ENCODE measurements at places on chromosomes 2 and 18.
A peak's percentile ranks its signal among the peaks of the same experiment; 100 is the strongest.

GRCh38 chr2:8094526-8094925 is 587.3 kb upstream of the ID2 start:
- no peak for DNase-seq

GRCh38 chr2:27860111-27860510 is 30.1 kb downstream of the RBKS start:
- no peak for DNase-seq

DNA sequence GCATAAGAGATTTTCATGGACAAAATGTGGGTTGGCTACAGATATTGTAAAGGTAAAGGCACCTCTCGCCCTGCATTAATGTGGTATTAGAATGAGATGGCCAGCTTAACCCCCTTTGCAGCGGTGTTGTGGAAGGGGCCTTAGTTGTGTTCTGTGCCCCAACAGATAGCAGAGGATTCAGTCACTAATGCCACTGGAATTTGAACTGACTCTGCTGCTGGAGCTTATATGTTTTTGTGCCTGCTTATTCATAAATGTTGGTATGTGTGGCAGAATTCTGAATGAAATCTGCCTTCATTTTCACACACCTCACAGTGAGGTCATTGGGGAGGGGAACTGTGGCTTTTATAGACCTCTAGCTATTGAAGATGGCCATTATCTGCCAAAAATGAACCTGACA is 90.7 kb upstream of the ITGA6 start:
- no peak for DNase-seq

DNA sequence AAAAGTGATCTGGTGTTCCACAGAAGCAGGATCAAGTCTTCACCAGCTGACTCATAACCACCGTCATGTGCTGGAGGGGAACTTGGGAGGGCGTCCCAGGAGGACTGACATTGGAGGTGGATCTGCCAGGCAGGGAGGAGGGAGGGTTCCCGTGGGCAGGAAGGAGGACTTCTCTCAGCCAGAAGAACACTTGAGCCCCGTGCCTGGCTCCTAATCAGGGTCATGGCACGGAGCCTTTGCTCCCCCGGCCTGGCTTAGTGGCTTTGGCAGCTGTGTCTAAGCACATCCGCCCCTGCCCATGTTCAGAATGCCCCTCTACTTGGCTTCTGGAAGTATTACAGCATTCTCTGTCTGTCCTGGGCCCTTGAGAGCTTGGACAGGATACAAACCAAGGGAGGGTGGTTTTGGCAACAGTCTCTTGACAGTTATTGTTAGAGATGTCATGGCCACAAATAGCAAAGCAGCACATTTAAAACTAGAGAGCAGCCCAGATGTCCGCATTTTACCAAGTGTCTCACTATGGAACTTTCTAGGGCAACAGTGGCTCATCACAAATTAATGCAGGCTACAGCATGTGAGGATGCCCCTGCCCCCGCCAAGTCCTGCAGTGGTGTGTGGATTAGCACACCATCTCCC is 11.5 kb downstream of the PPP1R7 start:
- no peak for DNase-seq

GRCh38 chr2:235506291-235506996 is 12.6 kb downstream of the AGAP1 start:
- peak; percentile 80 for DNase-seq

GRCh38 chr2:19776941-19777514 is 124.8 kb downstream of the TTC32 start:
- DNase-seq, result no peak

GRCh38 chr2:96207073-96207773 is 1.4 kb downstream of the STARD7 start:
- no peak for DNase-seq

- no peak for DNase-seq
Measured at GRCh38 chr2:26782876-26783704, 2.8 kb upstream of the CENPA start.

GRCh38 chr2:204203704-204204103 is 267.1 kb downstream of the ICOS start:
- DNase-seq, result no peak

DNA sequence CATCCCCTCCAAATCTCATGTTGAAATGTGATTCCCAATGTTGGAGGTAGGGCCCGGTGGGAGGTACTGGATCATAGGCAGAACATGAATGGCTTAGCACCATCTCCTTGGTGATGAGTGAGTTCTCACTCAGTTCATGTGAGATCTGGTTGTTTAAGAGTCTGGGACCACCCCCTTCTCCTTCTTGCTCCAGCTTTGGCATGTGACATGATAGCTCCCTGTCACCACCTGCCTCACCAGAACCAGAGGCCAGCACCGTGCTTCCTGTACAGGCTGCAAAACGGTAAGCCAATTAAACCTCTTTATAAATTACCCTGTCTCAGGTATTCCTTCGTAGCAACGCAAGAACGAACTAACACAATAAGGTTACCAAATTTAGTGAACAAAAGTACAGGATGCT is 95.4 kb downstream of the ZBTB7C start:
- no peak for DNase-seq

GRCh38 chr2:122863532-122863931 is 1108.1 kb downstream of the TSN start:
- DNase-seq, result no peak

- no peak for DNase-seq
Measured at GRCh38 chr2:221410487-221410886, 161.6 kb downstream of the EPHA4 start.

- no peak for DNase-seq
Measured at GRCh38 chr2:10087360-10087759, 7.1 kb upstream of the CYS1 start.

DNA sequence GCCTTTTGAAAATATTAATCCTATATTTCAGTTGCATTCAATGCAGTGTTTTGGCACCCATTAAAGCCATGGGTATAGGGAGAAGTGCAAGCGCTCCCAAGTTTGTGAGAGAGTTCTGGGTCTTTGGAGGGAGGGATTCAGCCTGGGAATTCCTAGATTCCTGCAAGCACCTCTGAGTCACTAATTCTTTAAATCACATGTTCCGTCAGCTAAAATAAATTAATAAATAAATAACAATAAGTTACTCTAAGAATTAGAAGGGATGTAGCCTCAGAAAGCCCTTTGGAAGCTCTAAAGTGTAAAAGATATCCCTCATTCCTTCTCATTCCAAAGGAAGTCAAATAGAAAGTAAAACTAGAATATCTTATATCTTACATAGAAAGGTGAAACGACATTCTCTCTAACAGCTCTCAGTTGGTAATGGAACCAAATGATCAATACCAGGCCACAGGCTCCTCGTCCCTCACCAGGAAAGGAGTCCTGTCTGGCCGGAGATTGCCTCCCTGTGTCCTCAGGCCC is 222.4 kb upstream of the RBBP8 start:
- no peak for DNase-seq

DNA sequence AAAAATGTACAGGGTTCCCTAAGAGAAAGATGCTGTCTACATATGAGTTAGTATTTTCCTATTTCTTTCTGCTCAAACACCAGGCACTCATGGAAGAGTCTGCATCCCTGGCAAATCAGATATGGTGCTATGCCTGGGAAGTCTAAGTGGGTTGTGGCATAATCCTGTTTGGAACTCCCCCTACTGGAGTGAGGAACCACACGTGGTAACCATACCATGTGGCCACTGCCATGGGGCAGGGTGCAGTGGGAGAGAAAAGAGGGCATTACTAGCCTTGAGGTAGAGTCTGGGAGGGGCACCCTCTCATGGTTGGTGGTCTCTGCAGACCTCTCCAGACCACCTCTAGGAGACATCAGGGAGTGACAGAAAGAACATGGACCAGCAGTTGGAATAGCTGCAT is 257.9 kb upstream of the ATP5MC3 start:
- DNase-seq, result no peak

- no peak for DNase-seq
Measured at GRCh38 chr2:25050128-25050527, 8.3 kb downstream of the EFR3B start.

GRCh38 chr2:233168445-233168844 is 83.0 kb upstream of the ATG16L1 start:
- DNase-seq, result no peak
